ENCODE measurements at places on chromosomes 7 and 10.

GRCh38 chr7:2825559-2826227 is 18.4 kb downstream of the GNA12 start:
- DNase-seq: no peak

- DNase-seq: no peak
Observed at GRCh38 chr7:7869036-7869435, 99.6 kb upstream of the GLCCI1 start.

GRCh38 chr10:20776384-20777118 is 120.6 kb downstream of the NEBL start:
- DNase-seq: no peak

- DNase-seq: peak; percentile 90
Observed at GRCh38 chr10:58028597-58029366, 238.9 kb downstream of the IPMK start.

All from HT1080 (cell line).